ENCODE measurements at places on chromosomes 11 and 22.

DNA sequence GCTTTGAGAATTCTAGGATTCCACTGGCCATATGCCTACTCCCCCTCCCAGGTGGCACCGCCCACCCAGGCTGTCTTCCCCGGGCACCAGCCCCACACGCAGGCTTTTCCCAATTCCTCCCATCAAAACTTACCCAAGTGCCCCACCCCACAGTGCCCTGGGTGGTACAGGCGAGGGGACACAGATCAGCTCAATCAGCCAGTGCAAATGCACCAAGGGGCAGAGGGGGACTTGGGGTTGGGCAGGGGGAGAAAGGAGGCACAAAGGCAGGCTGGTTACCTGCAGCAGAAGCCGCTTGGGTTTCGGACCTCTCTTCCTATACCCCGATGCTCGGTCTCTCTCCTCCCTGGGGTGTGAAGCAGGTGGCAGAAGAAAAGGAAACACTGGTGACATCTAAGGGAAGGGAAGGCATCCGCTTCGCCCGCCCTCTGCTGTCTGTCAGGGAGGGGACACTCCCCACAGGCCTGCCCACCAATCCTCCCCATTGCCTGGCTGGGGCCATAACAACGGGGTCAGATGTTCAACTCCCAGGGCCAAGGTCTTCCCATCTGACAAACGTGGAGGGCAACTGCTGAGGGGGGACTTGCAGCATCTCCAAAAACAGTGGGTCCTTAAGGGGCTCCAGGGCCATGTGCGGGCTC is 14.0 kb downstream of the CBX7 start:
- no peak for DNase-seq

DNA sequence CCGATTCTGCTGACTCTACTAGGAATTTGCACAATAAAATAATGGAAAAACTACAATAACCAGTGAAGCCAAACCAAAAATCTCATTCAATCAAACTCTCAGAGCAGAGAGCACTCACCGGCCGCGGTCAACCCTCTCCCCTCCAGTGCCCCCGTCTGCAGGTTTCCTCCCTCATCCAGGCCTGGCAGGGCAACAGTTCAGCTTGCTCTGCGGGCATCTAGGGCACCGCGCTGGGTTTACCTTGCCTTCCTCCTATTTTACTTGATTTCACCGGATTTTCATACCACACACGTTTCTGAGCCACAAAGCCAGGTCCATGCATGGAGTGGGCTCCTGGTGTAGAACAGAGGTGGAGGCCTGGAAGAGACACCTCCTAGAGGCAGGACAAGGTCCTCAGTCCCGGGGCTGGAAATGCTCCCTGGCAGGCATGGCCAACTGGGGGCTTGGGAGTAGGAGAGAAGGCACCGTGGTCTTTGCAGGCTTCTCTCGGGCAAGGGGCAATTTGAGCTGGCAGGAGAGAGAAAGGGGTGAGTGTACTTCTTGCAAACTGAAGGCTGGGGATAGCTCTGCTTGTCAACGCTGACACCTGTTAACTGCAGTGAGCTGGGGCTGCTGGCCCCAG is 938.4 kb downstream of the BRD1 start:
- no peak for DNase-seq

DNA sequence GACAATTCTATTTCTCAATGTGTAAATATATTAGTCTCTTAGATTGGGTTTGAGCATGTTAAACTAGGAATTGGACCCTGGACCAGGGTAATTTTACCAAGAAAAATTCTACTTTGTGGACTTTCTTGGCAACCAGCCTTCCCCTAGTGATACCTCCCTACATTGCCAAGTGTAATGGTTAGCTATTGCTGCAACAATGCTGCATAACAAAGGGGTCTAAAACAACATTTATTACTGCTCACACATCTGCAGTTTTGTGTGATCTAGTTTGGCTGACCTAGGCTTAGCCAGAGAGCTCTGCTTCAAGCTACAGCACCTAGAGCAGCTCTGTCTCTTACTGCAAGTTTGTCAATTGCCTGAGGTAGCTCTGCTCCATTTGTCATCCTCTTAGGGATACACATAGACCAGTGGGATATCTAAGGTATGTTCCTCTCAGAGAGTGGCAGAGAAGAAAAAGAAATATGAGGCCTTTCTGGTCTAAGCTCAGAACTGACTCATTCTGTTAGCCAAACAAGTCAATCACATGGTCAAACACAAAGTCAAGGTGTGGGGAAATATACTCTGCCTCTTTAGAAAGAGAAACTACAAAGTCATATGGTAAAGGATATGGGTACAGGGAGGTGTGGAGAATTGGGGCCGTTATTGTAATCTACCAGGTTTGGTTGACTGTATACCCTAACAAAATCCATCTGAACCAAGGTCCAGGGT is 2.0 kb upstream of the LAYN start:
- peak; percentile 73 for DNase-seq

DNA sequence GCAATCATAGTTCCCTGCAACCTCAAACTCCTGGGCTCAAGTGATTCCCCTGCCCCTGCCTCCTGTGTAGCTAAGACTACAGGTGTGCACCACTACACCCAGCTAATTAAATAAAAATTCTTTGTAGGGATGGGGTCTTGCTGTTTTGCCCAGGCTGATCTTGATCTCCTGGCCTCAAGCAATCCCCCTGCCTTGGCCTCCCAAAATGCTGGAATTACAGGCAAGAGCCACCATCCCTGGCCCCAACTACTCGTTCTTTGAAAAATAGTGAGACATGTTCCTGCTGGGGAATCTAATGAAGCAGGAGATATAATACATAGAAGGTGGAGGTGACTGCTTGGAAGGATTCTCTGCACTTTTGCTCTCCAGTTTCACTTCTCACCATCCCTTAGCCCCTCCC is 40.1 kb upstream of the RFPL3 start:
- DNase-seq, result no peak
